ENCODE measurements at places on chromosomes 2 and 18. TPM values are rescaled to one million over a fixed set of nuclear protein-coding genes. Genes with fewer than 3 reads are reported as not detected.

- no peak for DNase-seq
Observed at GRCh38 chr18:59917422-59917821, 17.6 kb downstream of the PMAIP1 start.

DNA sequence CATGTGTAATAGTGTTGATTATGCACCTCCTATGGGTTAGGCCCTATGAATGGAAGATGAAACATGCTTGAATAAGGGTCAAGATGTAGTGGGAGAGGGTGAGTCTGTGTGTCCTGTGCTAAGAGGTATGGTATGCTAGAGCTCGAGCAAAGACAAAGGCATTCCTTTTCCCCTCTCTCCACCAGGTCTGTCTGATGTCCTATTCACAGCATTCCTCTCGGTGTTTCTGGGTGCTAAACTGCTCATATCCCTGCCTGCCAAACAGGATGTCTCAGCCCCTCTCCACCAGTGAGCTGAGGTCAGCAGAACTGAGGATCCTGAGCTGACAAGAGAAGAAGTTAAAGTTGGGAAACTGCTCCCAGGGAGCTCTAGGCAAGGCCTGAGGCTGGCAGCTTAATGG, 344.9 kb downstream of the TSN start:
- DNase-seq, result no peak

DNA sequence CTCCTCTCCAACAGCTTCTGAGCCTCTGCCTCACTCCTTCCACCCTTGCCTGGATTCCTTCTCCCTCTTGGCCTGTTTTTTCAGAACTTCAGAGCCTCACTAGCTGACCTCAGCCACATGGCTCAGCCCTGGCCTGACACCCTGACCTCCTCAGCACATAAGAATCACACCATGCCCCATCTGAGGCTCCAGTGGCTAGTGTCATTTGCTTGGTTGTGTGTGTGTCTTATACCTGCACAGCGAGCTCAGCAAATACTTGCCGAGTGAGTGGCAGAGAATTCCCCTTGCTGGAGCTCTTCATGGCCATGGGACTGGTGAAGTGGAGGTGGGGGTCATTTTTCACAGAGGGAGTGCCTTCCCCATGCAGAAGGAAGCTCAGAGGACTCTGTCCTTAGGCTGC, 70.2 kb downstream of the CELF4 start:
- DNase-seq, result no peak

GRCh38 chr18:70142001-70142400, 63.5 kb downstream of the RTTN start:
- no peak for DNase-seq

DNA sequence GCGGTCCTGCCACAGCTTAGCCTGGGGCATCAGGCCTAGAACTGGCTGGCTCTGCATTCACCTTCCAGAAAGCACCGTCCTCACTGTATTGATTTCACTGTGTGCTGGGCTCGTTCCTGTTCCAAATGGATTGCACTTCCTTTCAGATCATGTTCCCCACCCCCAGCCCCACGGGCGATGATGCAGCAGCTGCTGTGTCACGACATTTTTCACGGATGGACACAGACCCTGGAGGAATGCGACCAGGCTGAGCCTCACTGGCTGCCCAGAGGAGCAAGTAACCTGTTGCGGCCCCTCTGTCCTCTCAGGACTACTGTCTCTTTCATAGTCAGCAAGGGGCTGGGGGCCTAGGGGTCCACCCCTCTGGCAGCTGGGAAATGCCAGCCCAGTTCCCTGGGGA, 50.3 kb downstream of the CAPN13 start:
- no peak for DNase-seq

GRCh38 chr18:44885507-44885906, 204.8 kb downstream of the SETBP1 start:
- no peak for DNase-seq

GRCh38 chr18:38116716-38117115, 551.1 kb upstream of the CELF4 start:
- DNase-seq, result no peak

DNA sequence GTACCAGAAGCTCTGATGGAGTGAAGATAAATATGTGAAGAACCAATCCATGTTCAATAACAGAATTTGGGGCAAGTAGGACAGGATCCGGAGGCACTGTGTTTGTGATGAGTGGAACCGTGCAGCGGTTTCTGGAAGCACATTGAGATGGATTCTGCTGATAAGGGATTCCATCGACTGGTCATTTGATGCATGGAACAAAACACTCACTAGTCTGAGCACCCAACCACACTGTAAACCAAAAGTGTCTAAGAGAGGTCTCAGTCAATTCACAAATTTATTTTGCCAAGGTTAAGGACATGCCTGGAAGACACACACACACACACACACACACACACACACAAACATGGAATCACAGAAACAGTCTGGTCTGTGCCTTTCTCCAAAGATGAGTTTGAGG, 459.5 kb downstream of the FBXO15 start:
- no peak for DNase-seq

DNA sequence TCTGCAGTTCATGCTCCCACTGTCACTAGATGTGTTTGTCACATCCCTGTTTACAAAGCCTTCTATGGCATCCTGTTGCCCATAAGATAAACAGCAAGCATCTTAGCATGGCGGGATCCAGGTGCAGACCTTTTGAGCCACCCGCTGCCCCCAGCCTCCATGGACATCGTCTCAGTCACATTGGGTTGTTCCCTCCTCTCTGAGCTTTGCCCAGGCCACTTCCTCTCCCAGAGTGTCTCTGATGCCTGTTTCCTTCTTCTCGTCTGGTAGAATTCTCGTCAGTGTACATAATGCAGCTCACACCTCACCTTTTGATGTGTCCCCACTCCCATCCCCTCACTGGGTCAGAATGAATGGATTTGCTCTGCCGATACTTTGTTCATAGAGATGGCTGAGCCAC, 239.0 kb upstream of the APCDD1 start:
- DNase-seq, result no peak

DNA sequence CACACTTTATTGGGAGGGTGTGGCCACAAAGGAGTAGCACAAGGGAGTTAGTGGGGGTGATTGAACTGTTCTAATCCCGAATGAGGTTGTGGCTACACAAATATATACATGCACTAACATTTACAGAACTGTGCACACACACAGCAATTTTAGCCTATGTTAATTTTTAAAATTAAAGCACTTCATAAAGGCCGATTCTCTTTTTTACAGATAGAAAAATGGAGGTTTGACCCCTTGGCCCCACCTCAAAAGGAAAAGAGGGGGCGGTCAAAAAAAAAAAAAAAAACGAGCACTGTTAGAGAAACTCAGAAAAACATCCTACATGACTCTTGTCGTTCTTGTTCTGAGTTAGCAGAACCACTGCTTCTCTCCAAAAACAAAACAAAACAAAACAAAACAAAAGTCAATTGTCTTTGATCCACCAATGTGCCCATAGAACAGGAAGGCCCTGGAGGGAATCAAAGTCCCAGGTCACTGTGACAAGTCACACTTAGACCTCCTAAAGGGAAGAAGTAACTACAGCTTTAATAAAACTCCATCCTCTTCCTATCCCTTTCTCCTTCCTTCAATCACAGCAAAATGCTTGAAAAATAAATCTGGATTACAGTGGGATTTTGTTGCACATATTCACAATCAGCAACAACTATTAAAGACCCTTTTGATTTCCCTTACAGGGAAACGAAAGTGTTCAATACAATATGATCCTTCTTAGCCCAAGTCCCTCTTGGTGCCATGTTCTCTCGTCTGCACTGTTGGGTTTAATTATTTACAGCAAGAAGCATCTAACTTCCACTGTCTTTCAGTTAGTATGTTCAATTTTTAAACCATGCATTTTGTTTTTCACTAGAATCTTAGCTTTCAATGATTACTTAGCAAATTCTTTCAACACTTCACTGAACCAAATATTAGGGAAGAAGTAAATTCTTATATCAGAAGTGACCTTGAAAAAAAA, 16.6 kb downstream of the LRP2 start:
- DNase-seq, result no peak

GRCh38 chr18:76801567-76802505, 20.5 kb upstream of the ZNF236 start:
- DNase-seq, result peak; percentile 39

GRCh38 chr18:13003466-13003896, 12.3 kb downstream of the CEP192 start:
- DNase-seq, result no peak

DNA sequence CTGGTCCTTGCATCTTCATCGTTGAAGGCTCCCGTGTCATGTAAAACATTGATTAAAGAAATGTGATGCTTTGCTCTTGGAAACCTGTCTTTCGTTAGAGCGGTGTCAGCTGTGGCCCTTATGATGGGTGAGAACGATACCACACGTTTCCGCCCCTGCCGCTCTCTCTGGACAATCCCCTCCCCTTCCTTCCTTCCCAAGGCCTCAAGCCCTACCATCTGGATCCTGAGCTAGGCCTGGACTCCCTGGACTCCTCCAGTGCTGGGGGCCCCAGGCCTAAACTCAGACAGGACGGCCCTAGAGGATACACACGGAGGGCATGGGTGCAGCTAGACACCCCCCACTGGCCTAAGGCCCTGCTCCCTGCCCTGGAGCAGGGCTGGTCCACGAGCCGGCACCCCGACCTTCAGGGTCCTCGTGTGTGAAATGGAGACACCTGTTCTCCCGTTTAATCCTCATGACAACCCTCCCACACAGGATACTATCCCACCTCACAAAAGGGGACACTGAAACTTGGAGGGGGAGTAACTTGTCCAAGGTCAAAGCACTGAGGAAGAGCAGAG, 13.2 kb downstream of the BIN1 start:
- DNase-seq, result no peak

DNA sequence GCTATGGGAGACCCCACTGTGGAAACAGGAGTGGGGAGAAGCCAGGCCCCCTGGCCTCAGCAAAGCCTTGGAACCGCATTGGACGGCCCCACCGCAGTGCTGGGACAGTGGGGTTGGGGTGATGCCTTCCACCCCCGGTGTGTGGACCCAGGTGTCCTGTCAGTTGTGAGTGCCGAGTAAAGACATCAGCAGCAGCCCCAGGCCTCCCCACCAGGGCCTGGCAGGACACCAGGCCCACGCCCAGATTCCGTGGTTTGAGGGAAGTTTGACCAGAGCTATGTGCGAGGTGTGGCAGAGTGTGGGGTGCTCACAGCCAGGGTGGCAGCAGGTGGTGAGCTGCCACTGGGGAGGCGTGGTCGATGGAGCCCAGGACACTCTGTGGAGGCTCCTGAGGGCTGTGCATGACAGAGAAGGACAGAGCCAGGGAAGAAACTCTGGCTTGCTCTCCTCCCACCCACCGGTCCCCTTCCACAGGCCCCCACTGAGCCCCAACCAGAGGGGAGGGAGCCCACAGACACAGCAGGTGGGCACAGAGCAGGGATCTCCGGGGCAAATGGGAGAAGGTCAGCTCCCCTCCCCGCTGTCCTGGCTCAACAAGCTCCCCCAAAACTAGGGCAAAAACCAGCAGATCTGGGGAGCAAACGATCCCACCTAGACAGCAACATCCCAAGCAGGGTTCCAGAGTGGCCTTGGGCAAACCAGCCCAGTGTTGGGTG, 69.1 kb downstream of the TWIST2 start:
- DNase-seq, result no peak

Gene CD28
- total RNA-seq, result 0.78 TPM

Gene NABP1
- 19.2 TPM for total RNA-seq

Gene EPHA4
- 24.3 TPM for total RNA-seq

Gene DNAJC5G
- 2.5 TPM for total RNA-seq

Gene KCNG2
- total RNA-seq, result not detected

Gene RESP18
- total RNA-seq, result not detected

Data from tibial nerve (tissue), 4 donors.